ENCODE measurements at places on chromosomes 11 and 22.

DNA sequence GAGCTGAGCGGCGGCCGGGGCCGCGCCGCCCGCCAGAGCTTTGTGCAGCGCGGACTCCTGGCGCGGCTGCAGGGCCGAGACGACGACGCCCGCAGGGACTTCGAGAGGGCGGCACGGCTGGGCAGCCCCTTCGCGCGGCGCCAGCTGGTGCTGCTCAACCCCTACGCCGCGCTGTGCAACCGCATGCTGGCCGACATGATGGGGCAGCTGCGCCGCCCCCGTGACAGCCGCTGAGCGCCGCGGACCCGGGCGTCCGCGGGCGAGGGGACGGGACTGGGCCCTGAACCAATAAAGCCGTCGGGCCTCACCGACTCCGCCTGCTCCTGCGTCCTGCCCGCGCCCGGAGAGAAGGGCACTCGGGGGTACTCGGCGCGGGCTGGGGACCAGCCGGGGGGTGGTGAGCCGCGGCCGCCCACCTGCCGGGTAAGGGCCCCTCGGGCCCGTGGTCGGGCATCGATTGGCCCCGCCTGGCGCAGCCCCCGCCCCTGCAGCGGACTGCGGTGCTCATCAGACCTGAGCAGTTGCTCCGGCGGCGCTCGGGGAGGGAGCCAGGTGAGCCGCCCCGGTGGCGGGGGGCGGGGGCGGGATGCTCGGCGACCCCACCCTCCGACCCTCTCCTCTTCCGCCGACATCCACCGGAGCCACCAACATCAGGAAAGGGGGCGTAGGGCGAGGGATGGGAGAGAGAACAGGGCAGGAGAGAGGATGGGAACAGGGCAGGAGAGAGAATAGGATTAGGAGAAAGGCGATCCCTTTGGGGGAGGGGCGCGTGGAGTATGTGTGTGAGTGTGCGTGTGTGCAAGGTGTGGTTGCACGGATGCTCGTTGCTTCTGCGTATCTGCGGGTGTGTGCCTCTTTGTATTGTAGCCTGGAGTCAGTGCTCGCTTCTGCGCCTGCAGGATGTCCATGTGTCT is at the start of gene TMEM25:
Gene TMEM25, plus strand, starts transcription at position 510 of the 914 bp plus-strand sequence. CDS start 610 bp downstream, outside the sequence.
- DNase-seq, result peak; percentile 50

GRCh38 chr11:111774955-111775710 is 8.9 kb upstream of the PPP2R1B start:
- DNase-seq, result no peak

- DNase-seq, result no peak
These were observed 175.0 kb downstream of the INSC start for GRCh38 chr11:15289723-15290122.

GRCh38 chr11:93196816-93197379 is 893 bp downstream of the SLC36A4 start:
- no peak for DNase-seq

GRCh38 chr11:102267609-102268008 is 49.7 kb upstream of the BIRC3 start:
- DNase-seq, result no peak

GRCh38 chr11:116696381-116696941 is 76.3 kb downstream of the BUD13 start:
- DNase-seq, result no peak

DNA sequence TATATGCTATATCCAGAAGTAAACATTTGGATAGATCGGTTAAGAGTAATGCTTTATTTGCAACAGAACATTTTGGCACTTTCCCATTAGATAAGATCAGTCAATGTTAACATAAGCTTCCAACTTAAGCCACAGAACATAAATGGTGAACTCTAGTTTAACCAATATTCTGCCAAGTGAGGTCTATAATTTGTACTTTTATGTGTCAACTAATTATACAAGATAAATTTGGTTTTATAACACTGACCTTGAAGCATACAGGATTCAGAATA is 23.5 kb upstream of the BLID start:
- no peak for DNase-seq

- DNase-seq, result no peak
These were observed 218.9 kb upstream of the ISX start for GRCh38 chr22:34847072-34847471.

DNA sequence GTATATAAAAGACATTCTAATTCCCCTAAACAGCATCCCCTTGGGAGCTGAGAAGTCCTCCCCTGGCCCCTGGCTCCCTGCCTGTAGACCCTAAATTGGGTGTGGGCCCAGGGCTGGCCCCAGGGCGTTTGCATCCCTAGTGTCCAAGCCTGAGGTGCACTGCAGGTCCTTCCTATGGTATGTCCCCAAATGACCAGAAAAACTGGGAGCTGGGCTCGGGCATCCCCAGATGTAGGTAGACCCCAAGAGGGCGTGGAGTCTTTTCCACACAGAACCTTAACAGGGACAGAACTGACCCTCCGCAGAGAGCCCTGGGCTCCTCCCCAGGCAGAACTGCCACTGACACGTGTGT is 782 bp upstream of the OSBPL5 start:
- DNase-seq, result no peak

DNA sequence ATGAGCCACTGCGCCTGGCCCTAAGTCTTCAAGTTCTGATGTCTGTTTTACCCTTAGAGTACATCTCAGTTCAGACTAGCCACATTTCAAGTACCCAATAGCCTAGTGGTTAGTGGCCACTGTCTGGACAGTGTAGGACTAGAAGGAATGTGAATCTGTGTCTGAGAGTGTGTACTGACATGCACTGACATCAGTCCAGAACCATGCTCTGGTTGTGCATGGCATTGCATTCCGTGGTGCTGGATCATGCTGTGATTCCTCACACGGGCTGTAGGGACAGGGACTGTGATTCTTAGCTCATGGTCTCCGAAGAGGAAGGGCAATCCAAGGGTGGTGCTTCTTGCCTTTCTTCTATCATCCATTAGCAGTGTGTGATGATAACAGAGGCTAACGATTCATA is 41.1 kb downstream of the AMOTL1 start:
- no peak for DNase-seq

DNA sequence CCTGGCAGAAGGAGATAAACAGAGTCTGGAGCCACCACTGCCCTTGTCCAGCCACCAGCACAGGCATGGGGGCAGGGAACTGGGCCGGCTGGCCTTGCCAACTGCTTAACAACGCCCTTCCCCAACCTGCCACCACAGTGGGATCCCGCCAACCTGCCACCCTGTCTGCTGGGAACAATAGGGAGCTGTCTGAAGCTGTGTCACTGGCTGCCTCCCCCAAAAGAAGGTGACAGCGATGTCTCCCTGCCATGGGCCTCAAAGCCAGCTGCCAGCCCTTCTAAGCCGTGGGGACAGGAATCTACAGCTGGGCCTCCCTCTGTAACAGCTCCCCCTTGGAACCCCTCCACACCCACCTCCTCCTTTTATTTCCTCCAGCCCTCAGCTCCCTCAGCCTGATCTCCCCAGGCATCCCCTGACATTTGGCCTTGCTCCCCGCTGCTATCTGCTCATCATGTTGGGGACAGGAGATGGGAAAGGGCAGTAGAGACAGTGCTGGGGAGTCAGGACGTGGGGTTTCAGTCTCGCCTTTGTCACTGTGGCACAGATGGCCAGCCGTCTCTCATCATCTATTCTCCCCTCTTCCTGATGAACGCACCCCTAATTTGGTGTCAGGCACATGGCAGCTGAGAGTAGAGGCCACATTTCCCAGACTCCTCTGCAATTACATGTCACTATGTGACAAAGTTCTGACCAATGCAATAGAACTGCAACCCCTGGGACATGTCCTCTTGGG is 51.3 kb upstream of the PRDM11 start:
- DNase-seq, result no peak

DNA sequence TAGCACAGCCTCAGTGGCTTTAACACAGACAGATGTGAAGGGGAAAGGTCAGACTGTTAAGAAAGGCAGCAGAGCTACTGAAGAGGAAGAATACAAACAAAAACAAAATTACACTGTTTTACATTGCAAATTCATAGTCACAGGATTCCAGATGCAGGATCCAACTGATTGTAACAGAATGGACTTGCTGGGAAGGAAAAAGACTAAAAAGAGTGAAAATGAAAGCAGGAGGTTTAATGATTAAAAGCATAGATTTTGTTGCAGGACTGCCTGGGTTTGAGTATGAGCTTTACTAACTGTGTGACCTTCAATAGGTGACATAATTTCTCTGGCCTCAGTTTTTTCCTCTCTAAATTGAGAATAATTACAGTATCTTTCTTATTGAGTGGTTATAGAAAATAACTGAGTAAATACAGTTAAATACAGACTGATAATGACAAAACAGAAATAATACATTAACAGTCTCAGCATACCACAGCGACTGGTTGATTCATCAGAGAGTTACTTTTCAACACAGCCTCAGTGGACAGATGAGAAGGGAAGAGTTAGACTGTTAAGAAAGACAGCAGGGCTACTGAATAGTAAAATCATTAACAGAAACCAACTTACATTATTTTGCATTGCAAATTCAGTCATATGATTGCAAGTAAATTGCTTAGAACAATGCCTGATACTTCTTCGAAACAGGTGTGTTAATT is 704.2 kb upstream of the TENM4 start:
- no peak for DNase-seq

- no peak for DNase-seq
These were observed 333.4 kb upstream of the MPPED2 start for GRCh38 chr11:30919389-30920152.

- no peak for DNase-seq
These were observed 103.2 kb downstream of the ZBTB16 start for GRCh38 chr11:114162719-114163123.

DNA sequence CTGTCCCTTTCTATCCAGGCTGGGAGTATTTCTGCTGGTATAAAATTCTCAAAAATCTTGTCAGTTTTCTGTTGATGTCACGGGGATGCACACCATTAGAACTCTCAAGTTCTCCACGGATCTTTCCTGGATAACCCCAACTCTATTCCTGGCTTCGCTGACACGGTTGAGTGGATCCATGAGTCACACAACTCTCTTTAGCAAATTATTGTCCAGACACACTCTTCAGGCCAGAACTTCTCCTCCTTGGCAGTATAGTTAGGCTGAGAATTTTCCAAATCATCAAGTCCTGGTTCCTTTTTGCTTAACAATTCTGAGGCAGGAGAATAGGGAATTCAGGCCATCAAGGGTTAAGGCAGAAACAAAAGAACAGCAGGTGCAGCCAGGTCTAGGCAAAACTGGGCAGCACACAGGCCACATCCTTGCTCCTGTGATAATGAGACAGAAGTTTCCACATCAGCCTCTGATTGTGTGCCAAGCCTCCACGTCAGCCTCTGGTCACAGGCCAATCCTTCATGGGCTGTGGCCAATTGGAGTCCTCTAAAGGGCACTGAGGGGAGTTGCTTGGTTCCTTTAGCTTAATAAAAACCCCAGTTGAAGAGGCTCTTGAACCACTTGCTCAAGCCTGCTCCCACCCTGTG is 5.7 kb upstream of the ACAT1 start:
- DNase-seq, result no peak

GRCh38 chr11:112656772-112657428 is 304.3 kb upstream of the NCAM1 start:
- no peak for DNase-seq

DNA sequence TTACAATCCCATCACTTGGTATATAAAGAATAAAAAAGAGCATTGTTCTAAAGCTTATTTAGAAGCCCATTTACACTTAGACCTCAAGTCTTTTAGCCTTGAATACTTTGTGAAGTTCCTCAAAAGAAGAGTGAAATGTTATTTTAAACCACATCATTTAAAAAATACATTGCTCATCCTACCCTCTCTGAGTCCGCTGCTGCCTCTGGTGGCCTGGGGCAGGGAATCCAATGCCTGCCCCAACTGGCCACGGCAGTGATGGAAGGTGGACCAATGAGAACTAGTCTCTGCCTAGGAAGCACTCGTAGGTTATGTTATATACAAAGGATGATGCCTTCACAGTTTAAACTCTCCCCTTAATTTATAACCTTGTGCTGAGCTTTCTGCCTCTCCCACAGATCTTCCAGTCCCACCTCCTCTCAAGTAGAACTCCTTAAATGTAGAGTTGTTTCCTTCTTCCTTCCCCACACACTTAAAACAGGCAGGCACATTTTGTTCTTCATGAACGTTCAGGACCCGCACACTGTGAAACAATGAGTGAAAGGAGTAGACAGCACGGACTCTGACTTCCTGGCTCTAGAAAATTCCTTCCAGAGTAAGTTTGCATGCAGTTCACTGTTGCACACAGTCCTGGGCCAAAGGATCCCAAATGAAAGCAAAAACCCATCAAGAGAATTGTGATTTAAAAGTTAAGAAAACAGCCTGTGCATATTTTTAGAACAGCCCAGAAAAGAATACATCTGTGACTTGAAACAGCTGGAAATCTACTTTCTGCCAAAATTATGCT is 167.8 kb downstream of the RRAS2 start:
- no peak for DNase-seq

DNA sequence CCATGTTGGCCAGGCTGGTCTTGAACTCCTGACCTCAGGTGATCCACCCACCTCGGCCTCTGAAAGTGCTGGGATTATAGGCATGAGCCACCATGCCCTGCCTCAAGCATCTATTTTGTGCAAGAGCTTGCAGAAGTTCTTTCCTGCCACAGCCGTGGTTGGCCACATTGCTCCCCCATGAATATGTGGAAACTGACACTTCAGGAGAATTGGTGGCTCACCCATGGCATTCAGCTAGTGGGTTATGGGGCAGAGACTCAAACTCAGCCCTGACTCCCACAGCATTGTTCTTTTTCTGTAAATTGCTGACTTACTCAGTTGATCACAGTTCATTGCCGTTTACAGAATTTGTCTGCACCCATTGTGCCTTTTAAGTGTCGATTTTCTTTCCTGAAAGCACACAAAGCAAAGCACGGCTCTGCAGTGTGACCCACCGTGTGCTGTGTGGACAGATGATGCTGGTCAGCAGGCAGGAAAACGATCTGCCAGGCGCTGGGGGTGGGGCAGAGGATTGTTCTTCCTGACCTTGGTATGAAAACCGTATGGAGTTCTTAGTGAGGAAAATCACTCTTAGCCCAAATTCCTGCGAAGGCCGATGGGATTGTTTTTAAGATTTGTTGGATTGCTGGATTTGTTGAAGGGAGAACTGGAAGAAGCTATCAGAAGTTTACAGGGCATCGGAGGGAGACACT is 115.6 kb downstream of the PTPRJ start:
- DNase-seq, result no peak

- DNase-seq, result no peak
These were observed 47.2 kb upstream of the CD5 start for GRCh38 chr11:61054927-61055562.

GRCh38 chr11:57196596-57196995 is 14.8 kb downstream of the LRRC55 start:
- no peak for DNase-seq

DNA sequence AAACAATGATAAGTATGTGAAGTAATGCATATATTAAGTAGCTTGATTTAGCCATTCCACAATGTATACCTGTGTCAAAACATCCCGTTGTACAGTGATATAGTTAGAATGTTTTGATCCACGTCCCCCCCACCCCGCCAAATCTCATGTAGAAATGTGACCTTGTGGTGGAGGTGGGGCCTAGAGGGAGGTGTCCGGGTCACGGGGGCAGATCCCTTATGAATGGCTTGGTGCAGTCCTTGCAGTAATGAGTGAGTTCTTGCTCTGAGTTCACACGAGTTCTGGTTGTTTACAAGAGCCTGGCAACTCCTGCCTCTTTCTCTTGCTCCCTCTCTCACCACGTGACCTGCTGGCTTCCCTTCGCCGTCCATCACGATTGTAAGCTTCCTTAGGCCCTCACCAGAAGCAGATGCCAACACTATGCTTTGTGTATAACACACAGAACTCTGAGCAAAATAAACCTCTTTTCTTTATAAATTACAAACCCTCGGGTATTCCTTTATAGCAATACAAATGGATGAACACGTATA is 41.6 kb downstream of the FANCF start:
- DNase-seq, result no peak

Measured in natural killer cell (primary cell).